Hepatocyte (in vitro differentiated cells): ENCODE measurements at places on chromosomes 16 and 17. TPM values are rescaled to one million over a fixed set of nuclear protein-coding genes. Genes with fewer than 3 reads are reported as not detected.
A peak's percentile ranks its signal among the peaks of the same experiment; 100 is the strongest.

Gene KRTAP4-9
- not detected in 2 replicates for total RNA-seq

Gene SULT1A4
- total RNA-seq, result 33.3 and 40.0 TPM in 2 replicates

GRCh38 chr16:57797216-57797525 lies 5.1 kb downstream of the KIFC3 start:
- peak overlapping the region; percentile 90 for H3K27ac ChIP-seq
- H3K27me3 ChIP-seq, result no peaks in the 10 kb centered on the region
- H3K4me1 ChIP-seq, result peaks cover 52% of the 10 kb centered on the region
- no peak overlapping the region for H3K4me3 ChIP-seq
- no peaks in the 10 kb centered on the region for H3K36me3 ChIP-seq
- no peak for DNase-seq

Gene SOX15
- 0.13 and 0.44 TPM in 2 replicates for total RNA-seq

Gene C17orf100
- 4.5 and 6.1 TPM in 2 replicates for total RNA-seq

DNA sequence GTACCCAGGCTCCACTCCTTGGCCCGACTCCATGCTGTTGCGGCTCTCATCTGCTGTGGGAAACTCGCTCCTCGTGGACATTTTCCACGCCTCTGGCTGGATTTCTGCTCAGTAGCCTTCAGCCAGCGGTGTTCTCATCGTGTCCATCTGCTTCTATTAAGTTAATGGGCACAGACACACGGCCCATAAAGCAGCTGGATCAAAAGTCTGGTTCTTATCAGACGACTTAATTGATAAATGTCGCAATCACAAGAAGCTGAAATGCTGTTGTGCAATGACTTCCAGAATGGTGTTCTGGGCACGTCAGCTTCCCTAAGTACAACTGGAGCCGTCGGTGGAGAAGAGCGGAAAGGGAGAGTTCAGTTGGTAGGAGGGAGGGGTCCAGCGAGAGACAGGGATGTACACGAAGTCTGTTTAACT lies 211.7 kb upstream of the CHMP6 start:
- no peak for DNase-seq
- no peaks in the 10 kb centered on the region for H3K27me3 ChIP-seq
- H3K27ac ChIP-seq, result peak overlapping the region; percentile 80
- H3K4me1 ChIP-seq, result peaks cover 19% of the 10 kb centered on the region
- H3K36me3 ChIP-seq, result no peaks in the 10 kb centered on the region
- H3K4me3 ChIP-seq, result no peak overlapping the region

- no peaks in the 10 kb centered on the region for H3K4me1 ChIP-seq
- peak; percentile 85 for DNase-seq
- H3K27me3 ChIP-seq, result no peaks in the 10 kb centered on the region
These were observed 92.8 kb downstream of the AMFR start for GRCh38 chr16:56332464-56333079.
